ENCODE measurements at places on chromosomes 3 and 15.

DNA sequence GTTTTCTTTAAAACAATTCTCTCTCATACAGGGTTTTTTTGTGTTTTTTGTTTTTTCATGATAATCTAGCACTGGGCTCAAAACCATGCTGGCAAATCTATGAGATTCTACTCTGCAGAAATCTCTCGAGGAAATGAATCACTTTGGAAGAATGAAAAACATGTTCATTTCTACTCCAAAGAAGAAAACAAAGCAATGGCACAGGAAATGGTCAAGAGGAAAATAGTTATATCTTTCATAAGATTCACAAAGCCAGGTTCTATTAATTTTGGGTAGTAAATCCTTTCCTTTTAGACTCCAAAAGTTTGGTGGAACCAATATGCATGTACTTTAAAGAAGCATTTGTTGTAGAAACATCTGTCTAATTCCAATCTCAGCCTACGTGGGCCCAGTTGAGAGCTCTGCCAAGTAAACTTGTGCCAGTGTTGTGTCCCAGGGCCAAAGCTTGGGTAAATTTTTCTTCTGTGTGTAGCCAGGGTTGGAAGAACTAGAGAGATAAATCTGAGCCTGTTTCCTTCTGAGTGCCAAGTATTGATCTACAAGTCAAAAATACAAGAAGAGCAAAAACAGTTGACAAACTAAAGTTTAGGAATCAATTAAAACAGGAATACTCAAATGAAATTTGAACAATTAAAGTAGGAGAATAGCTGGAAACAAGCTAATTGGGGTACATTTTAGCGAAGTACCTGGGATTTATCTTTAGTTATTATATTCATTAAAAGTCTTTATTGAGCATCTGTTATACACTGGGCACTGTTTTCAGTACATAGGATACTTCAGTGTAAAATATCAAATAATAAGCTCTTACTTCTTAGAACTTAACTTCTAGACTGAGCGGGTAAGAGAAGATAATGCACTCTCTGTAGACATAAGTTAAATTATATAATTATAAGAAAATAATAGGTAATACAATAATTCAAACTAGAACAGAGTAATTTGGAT lies 657.5 kb upstream of the NECTIN3 start:
- no peak for DNase-seq

- no peak for DNase-seq
These were observed 65.9 kb upstream of the LCTL start for GRCh38 chr15:66631616-66632263.

DNA sequence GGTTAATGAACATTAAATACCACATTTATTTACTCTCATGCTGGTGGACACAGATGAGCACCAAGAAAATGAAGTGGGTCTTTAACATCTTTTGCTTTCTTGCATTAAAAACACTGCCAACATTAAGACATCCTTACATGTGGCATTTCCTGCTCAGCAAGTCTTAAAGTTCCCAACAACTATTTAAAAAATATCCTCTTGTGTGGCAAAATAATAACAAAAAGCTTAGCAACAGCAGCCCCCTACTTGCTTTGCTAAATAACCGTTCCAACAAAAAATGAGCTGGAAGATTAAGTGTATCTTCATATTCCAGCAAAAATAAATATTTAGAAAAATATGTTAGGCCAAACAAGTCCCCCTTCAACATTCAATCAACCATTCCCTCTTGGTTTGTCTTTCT lies 93.1 kb downstream of the SUCLG2 start:
- no peak for DNase-seq

DNA sequence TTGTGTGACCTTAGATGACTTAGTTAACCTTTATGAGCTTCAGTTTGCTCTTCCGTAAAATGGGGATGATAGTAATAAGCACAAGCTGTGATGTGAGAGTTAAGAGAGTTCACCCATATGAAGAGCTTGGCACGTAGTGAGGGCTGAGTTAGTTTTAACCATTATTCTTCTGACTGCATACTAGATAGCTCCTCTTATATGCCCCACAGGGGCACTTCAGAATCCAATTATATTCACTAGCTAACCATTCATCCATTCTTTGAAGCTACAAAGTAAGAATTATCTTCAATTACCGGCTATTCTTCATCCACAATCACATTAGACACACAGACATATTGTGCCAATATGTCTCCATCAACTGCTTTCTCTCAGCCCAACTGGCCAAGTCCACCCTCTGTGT lies 159.0 kb upstream of the STT3B start:
- DNase-seq = no peak

DNA sequence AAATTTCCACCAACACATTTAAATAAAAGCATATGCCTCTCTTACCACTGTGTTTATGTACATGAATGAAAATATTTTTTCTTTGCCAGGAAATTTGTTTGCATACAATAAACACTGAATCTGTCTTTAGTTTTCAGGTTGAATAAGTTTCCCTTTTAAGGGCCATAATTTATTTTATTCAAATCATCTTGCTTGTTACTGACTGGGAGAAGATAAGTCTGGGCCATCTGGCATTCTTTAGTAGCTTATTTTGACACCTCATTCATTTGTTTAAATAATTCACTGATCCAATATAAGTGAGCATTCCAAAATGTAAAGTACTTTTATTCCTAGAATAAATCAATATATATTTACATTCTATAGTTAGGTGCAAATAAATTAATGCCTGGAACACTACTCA lies 1001.3 kb downstream of the PLOD2 start:
- no peak for DNase-seq

DNA sequence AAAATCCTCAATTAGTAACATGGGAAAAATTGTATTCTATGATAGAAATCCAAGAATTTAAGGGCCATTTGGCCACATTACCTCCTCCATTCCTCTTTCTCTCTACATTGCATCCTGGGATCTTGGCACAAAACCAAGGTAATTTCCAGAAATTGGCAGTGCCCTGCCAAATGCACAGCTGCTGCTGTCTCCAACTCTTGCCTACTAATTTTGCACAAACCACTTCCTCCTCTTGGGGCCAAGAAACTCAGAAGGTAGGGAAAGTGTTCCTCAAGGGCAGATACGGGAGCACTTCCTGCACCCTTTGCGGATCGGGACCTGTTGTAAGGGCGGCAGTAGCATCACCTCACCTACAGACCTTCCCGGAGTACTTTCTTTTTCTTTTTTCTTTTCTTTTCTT lies 57.8 kb downstream of the MAP3K13 start:
- DNase-seq = peak; percentile 11

- no peak for DNase-seq
These were observed 39.3 kb downstream of the CHRD start for GRCh38 chr3:184419171-184419570.

- DNase-seq = no peak
These were observed 116.2 kb upstream of the PLAAT1 start for GRCh38 chr3:193124861-193125260.

DNA sequence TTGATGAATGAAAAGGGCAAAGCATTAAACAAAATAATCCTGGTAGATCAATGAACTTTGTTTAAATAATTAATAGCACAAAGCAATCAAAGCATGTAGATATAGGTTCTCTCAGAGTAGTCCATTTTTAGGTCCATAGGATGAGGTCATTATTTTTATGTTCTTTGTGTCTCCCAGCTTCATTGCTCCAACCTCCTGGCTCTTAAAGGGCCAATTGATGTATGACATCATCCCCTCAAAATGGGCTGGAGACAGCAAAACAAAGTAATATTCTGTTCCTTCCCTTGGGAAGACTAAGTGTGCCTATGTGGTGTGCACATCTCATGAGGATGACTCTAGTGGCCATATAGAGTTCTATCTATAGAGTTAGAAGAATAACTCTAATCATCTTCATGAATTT lies 49.5 kb downstream of the HMG20A start:
- no peak for DNase-seq

- peak; percentile 50 for DNase-seq
These were observed 849 bp upstream of the HDAC11 start for GRCh38 chr3:13479332-13479581.

DNA sequence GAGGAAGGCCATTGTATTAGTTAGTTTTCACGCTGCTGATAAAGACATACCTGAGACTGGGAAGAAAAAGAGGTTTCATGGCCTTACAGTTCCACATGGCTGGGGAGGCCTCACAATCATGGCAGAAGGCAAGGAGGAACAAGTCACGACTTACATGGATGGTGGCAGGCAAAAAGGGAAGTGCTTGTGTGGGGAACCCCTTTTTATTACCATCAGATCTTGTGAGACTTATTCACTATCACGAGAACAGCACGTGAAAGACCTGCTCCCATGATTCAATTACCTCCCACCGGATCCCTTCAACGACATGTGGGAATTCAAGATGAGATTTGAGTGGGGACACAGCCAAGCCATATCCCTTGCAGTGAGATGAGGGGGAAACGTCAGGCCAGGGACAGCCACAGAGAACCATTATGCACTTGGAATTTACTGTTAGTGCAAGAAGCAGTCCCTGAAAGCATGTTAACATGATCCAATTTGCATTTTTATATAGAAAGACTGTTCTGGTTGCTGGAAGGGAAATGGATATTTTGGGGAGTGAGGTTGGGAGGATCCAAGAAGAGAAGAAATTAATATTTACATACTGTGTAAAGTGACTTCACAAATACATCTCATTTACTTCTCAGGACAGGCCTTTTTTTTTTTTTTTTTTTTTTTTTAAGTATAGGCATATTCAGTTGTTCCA lies 87.1 kb downstream of the ARNT2 start:
- no peak for DNase-seq

DNA sequence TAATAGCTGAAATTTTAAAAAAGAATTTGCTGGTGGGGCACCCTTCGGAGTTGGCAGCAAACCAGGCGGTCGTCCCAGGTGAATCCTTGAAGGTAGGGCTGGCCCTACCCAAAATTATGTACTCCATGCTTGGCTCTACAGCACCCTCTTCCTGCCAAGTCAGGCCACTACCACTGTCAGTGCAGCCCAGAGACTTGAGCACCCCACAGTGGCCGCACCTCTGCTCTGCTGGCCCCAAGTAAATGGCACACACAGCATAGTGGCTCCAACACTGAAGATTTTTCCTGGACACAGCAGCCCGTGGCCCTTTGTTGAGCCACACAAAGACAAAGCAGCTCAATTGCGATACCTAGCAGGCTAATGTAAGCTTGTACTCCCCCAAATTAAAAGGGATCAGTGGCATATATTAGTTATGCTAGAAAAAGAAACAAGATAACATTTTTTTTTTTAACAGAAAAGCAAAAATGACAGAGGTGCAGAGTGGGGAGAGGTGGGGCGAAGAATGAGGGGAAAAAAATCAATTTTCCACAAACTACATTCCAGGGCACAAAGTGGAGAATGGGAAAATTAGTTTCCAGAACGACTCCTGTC lies 250.5 kb downstream of the UACA start:
- peak; percentile 81 for DNase-seq

GRCh38 chr3:105187344-105187743 lies 179.4 kb upstream of the ALCAM start:
- no peak for DNase-seq

DNA sequence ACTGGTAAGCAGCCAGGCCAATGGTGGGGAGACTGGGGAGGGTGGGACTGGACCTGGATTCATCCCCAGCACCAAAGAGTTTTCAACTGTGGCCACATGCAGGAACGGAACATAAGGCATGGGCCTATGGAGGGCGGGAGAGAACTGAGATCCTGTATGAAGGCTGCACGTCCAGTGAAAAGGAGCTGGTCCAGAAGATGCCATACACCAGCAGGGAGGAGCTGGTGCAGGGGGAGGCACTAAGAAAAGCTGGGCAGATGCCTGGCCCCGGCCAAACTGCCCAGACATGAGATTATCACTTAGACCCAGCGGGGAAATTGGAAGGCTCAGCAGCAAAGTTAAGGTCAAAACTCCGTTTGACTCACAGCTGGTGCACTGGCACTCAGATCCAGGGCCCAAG lies 58.1 kb upstream of the MCF2L2 start:
- DNase-seq = no peak

GRCh38 chr3:73591286-73591800 lies 33.4 kb downstream of the PDZRN3 start:
- no peak for DNase-seq

DNA sequence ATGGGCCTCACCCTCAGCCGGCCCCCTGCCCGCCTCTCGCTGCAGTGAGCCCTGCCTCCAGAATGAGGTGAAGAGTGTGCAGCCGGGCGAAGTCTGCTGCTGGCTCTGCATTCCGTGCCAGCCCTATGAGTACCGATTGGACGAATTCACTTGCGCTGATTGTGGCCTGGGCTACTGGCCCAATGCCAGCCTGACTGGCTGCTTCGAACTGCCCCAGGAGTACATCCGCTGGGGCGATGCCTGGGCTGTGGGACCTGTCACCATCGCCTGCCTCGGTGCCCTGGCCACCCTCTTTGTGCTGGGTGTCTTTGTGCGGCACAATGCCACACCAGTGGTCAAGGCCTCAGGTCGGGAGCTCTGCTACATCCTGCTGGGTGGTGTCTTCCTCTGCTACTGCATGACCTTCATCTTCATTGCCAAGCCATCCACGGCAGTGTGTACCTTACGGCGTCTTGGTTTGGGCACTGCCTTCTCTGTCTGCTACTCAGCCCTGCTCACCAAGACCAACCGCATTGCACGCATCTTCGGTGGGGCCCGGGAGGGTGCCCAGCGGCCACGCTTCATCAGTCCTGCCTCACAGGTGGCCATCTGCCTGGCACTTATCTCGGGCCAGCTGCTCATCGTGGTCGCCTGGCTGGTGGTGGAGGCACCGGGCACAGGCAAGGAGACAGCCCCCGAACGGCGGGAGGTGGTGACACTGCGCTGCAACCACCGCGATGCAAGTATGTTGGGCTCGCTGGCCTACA lies 8.5 kb downstream of the GRM2 start:
- DNase-seq = no peak

- DNase-seq = peak; percentile 4
These were observed 60.7 kb upstream of the HEG1 start for GRCh38 chr3:125116311-125117080.

GRCh38 chr3:109563149-109563548 lies 225.8 kb upstream of the DPPA4 start:
- DNase-seq = no peak

GRCh38 chr3:180631317-180631716 lies 29.4 kb downstream of the TTC14 start:
- peak; percentile 9 for DNase-seq

DNA sequence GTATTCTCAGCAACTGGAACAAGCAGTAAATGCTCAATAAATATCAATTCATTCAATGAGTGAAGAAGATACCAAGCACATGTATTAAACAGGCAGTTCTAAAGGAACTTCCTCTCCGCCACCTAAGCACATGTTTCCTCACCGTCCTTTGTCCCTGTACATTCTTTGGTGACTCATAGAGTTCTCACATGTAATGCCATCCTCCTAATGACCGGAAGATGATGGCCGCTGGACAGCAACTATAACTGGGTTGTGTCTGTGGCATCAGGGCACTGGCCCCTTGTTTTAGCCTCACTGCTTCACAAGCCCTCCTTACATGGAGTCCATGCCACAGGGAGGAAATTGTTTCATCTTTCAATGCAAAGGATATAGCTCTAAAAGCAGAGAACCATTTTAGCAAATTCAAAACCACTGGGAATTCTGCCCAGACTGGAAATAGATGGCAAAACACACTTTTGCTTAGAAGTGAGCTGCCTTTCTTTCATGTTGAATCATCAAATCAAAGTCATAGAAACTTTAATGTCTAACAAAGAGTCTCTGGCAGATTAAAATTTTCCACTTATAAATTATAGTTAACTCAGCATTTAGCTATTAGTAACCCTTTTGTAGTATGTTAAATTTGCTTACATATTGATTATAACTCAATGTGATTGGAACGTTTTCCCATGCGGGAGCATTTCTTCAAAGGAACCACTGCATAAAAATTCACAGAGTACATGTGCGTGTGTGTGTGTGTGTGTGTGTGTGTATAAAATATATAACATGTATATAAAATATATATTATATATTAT lies 74.1 kb downstream of the GAP43 start:
- DNase-seq = peak; percentile 30

- no peak for DNase-seq
These were observed 230.0 kb upstream of the LYSMD4 start for GRCh38 chr15:99963096-99963825.

All from DMS53 (cell line).